ENCODE measurements at places on chromosomes 13 and 19.

DNA sequence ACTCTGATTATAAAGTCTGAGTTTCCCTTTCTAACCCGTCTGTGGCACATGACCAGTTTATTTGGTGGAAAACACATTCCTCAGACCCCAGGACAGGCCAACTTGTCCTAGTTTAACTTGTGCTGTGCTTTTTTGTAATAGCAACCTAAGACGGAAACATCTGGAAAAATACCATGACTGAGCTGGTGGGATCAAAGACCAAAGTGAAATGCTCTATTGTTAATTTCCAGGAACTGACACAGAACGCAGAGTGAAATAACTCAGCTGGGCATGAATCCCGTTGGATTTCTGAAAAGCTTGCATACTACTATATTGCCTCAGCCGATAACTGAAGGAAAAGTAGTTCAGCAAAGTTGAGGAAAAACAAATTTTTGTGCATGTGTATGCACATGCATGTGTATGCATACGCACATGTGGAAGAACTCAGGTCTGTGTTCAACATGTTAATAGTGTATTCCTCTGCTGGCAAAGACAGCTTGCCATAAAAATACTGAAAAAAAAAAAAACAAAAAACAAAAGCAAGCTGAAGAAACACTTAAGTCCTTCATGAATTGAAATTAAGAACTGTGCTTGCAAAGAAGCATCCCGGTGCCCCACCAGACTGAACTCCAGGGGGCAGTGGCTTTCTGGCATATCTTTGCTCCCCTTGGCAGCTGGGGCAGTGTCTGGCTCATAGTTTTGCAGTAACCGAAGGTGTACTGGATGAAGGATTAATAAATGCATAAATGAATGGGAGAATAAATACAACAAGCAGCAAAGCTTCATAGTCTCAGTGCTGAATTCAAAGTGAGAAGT, 187.8 kb downstream of the LHFPL6 start:
- no peak for DNase-seq

DNA sequence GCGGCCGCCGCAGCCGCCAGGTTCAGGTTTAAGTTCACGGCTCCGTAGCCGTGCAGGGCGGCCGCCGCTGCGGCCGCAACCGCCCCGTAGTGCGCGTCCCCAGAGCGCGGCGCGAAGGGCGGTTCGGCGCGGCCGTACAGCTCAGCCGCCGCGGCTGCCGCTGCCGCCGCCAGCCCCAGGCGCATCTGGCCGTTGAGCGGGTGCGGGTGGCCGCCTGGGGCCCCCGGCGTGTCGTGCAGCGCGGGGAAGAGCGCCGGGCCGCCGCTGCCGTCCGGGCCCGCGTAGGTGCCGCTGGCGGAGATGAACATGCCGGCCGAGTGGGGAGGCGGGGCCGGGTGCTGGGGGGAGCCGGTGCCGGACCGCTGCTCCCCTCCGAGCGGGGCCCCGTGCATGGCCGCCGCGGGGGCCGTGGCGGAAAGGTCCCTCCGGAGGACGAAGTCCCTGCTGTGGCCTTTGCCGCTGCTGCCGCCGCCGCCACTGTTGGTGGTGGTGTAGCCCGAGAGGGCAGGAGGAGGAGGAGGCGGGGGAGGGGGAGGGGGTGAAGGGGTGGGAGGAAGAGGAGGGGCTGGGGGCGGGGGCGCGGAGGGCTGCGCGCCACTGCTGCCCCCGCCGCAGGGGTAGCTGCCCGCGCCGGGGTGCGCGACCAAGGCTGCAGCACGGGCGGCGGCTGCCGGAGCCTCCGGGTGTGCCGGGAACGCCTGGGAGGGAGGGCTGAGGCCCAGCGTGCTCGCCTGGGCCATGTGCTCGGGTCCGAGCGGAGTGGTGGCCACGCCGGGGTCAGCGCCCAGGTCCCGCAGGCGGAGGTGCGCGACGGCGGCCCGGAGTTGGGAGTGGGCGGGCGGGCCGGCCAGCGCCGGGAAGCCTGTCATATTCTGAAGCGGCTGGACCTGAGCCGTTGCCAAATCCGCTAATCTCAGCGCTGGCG, 654 bp downstream of the ZIC5 start:
- no peak for DNase-seq

GRCh38 chr19:43464134-43464775, 1.2 kb downstream of the LYPD3 start:
- DNase-seq: peak; percentile 71

- no peak for DNase-seq
Measured at GRCh38 chr13:111873676-111874178, 193.2 kb upstream of the SOX1 start.

DNA sequence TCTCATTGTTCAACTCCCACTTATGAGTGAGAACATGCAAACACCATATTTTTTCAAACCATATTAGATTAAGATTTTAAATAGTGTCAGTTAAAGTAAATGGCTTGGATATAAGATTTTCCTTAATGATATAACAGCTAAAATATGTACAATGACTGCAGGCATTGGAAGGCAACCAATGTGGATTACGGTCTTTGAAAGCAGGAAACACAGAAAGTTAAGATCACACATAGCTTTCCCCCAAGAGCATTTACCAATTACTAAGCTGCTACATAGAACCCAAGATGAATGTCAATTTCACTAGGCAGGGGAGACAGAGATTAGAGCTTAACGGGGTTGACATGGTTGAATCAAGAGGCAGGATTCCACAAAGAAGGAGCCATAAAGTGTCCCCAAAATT, 173.2 kb upstream of the TRPC4 start:
- DNase-seq: no peak

DNA sequence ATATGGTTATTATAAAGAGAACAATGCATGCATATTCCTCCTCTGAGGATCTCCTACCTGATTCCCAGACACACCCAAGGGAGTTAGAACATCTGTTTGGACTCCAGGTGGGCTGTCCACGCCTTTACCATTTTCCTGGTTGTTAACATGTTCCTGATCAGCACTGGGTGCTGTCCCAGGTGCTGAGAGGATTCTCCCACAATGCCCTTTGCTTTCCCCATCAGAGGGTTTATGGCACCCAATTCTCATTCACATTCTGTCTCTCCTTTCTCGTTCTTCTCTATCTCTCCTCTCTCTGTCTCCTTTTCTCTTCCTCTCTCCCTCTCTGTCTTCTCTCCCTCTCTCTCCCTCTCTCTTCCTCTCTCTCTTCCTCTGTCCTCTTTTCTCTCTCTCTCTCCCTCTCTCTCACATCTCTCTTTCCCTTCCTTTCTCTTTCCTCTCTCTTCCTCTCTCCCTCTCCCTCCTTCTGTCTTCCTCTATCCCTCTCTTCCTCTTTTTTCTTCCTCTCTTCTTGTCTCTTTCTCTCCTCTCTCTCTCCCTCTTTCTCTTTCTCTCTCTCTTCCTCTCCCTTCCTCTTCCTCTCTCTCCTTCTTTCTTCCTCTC, 3.3 kb upstream of the RDH13 start:
- DNase-seq: no peak

GRCh38 chr13:40240293-40240692, 426.1 kb downstream of the FOXO1 start:
- no peak for DNase-seq

- DNase-seq: peak; percentile 67
Measured at GRCh38 chr19:13849991-13850909, 26.7 kb upstream of the NANOS3 start.

DNA sequence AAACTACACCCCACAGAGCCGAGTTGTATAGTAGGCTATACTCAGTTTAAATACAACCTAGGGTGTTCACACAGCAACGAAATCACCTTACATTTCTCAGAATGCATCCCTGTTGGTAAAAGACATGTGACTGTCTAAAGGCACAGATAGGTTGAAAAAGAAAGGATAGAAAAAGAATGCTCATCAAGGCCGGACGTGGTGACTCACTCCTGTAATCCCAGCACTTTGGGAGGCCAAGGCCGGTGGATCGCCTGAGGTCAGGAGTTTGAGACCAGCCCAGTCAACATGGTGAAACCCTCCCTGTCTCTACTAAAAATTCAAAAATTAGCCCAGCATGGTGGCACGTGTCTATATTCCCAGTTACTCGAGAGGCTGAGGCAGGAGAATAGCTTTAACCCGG, 3.8 kb upstream of the IL17D start:
- DNase-seq: no peak

- no peak for DNase-seq
Measured at GRCh38 chr13:43766725-43767124, 20.0 kb downstream of the ENOX1 start.

DNA sequence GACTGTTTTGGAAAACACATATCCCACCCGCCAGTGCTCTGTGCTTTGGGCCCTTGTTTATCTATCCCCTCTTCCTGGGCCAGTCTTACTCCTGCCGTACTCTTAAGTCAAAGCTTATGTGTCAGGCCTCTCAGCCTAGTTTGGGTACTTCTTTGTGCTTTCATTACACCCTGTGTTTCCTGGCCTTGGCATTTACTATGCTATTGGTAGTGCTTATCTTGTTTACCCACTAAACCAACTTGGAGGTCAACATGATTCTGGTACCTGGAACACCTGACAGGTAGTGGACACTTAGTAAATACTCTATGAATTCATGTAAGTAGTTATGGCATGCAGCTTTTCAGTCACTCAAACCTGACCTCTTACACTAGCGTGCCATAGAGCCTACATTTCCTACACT, 2.4 kb downstream of the POLR1D start:
- DNase-seq: no peak

DNA sequence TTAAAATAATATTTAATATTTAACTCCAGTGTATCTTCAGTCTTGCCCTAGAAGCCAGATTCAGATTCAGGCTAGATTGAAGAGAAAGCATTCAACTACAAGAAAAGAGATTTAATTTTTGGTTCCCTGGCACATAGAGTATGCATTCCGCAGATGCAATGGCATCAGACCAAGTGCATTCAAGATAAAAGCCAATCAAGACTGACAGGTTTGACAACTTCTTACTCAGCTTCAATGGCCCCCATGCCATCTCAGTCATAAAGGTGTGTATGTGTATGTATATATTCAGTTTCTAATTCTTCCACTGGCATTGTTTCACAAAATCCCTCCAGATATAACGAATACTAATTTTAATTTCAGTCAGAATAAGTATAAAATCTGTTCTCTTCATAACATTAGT, 650.8 kb upstream of the GPC6 start:
- no peak for DNase-seq

GRCh38 chr19:36093687-36094086, 17.3 kb upstream of the OVOL3 start:
- DNase-seq: no peak

GRCh38 chr19:38412961-38413360, 10.1 kb downstream of the FAM98C start:
- no peak for DNase-seq

DNA sequence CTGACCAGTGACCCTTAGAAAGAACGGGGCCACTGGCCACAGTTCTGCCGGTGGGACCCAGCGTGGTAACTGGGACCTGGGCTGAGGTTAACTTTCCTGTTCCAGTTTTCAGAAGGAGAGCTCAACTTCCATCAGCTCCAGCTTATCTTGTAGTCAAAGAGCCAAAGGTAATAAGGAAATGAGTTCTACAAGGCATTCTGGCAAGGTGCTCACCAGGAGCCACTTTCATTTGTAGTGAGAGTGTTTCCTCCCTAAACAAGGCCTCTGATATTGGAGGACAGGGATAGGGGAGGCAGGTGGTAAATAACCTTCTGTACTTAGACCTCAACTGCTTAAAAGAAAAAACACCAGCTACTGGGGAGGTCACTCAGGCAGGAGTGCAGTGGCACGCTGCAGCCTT, 38.1 kb downstream of the PBX4 start:
- no peak for DNase-seq

GRCh38 chr13:78410847-78411246, 192.5 kb downstream of the POU4F1 start:
- no peak for DNase-seq

- DNase-seq: no peak
Measured at GRCh38 chr13:63628310-63628709, 2212.7 kb upstream of the PCDH20 start.

DNA sequence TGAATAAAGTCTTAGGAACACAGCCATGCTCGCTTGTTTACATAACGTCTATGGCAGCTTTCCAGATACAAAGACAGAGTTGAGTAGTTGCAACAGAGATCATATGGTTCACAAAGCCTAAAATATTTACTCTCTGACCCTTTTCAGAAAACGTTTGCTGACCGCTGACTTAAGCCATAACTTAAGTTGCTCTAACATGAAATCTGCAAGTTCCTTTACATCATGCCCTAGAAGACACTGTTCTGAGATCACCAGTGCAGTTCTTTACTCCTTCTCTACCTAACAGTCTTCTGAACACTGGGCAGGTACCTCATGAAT, 166.4 kb downstream of the DCLK1 start:
- no peak for DNase-seq

GRCh38 chr19:12733369-12734214, 892 bp downstream of the TRIR start:
- peak; percentile 42 for DNase-seq

DNA sequence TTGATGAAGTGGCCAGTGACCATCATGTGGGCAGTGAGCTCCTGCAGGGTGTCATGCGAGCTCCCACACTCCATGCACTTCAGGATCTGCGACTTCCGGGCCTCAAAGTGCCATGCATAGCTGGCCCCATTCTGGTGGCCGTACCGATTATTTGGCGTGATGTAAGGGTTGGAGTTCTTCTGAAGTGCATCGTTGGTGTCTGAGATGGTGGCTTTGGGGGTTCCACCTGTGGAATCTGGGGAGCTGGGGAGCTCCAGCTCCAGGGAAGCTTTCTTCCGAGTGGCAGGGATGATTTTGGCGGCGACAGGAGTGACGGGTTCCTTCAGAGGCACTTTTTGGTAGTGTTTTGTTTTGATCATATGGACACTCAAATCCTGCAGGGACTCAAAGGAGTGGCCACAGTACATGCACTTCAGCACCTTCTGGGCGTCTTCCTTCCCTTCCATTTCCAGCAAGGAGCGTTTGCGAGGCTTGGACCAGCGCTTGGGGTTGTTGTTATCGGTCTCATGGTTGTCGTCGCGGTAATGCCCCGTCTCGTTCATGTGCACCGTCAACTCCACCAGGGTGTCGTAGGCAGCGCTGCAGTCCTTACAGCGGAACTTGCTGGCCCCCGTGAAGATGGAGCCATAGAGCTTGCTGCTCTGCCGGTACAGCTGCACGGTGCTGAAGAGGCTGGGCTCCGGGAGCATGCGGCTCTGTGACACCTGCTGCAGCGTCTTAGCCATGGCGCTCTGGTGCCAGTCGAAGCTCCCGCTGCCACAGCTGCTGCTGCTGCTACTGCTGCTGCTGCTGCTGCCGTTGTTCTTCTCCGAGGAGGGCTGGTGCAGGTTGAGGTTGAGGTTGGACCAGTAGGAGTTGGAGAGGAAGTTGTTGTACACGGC, 70.4 kb downstream of the TSHZ3 start:
- DNase-seq: no peak

- no peak for DNase-seq
Measured at GRCh38 chr13:66803808-66804456, 426.2 kb downstream of the PCDH9 start.

GRCh38 chr13:48772908-48773307, 119.2 kb downstream of the CYSLTR2 start:
- no peak for DNase-seq

Data from CD8-positive, alpha-beta T cell (primary cell).